Common myeloid progenitor, CD34-positive (primary cell): ENCODE measurements at places on chromosomes 16 and 17.

- peak overlapping the region; percentile 36 for H3K27ac ChIP-seq
- no peaks in the 10 kb centered on the region for H3K27me3 ChIP-seq
- H3K36me3 ChIP-seq: peaks cover 50% of the 10 kb centered on the region
- no peak for DNase-seq
Measured at GRCh38 chr16:67934306-67935100, 2.1 kb downstream of the PSMB10 start.

DNA sequence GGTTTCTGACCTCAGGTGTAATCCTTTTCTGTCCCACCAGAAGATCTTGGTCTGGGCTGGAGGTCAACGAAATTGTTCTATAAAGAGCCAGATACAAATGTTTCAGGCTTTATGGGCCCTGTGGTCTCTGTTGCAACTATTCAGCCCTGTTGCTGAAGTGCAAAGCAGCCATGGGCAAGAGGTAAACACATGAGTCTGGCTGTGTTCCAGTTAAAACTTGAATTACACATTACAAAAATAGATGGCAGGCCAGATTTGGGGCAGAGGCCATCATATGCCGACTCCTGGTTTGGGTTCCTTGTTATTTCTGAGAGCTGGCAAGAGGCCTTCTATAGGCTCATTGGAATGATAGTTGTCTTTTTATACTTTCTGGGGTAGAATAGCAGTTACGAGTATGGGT lies 114.4 kb downstream of the SDR42E1 start:
- H3K27ac ChIP-seq: no peak overlapping the region
- peaks cover 81% of the 10 kb centered on the region for H3K36me3 ChIP-seq
- no peaks in the 10 kb centered on the region for H3K27me3 ChIP-seq

DNA sequence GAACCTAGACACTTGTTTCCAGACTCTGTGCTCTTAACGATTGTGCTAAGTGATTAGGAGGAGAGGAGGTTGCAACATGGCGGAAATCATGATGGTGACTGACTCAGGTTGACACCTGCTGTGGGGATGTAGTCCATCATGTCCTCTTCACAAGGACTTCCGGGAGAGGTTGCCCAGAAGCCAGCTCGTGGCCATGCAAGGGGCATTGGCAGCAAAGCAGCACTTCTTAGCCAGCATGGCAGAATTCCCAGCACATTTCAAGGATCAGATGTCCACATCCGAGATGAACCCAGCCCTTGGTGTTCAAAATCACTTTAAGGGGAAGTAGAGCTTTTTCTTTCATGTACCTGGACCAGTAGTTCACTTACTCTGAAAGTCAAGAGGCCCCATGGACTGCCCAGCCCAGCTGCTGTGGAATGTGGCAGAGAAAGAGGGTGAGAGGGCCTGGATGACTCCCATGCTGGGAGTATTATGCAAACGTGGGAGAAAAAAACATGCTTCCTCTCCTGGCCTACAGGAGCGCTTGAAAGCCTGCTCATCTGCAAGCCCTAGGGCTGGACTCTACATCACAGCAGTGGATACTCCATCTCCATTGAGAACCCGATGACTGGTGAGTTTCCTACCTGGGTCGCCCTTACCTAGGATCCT lies 65.5 kb downstream of the IRX6 start:
- H3K4me1 ChIP-seq: no peaks in the 10 kb centered on the region
- no peak overlapping the region for H3K4me3 ChIP-seq
- no peaks in the 10 kb centered on the region for H3K36me3 ChIP-seq
- no peak for DNase-seq

DNA sequence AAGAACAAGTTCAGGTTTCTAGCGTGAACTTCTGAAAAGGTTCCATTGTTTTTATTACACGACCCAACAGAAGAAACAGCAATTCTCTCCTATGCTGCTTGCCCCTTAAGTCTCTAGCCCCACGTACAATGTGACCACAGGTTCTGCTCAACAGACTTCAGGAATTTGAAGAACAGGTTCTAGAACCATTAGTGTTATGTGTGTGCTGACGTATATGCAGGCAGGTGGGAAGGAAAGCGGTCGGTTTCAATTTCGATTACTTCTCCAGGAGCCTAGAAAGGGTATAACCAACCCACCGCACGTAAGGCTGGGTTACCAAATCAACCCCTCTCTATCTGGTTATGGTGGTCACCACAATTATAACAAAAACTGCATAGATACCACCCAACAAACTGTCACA lies 39.4 kb downstream of the XPO6 start:
- H3K36me3 ChIP-seq: peaks cover 31% of the 10 kb centered on the region
- no peaks in the 10 kb centered on the region for H3K27me3 ChIP-seq
- H3K4me1 ChIP-seq: no peaks in the 10 kb centered on the region
- H3K4me3 ChIP-seq: no peak overlapping the region
- DNase-seq: no peak

DNA sequence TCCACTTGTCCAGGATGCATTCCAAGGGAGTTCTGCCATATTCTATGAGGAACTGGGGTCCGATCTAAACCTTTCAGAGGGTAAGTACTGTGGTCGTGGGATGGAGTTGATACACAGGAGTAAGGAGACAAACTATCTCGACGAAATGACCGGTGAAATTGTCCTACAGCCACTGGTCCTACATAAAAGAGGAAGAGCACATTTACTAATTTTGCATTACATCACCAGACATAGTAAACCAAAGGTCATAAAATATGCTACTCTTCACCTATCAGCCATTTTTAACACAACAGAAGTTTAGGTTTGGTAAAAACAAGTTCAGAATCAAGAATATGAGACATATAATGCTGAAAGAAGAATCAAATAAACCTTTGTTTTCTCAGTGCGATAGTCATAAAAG lies 8.1 kb downstream of the HSF5 start:
- no peaks in the 10 kb centered on the region for H3K4me1 ChIP-seq
- H3K36me3 ChIP-seq: no peaks in the 10 kb centered on the region
- no peak for DNase-seq
- no peaks in the 10 kb centered on the region for H3K27me3 ChIP-seq
- H3K4me3 ChIP-seq: no peak overlapping the region

DNA sequence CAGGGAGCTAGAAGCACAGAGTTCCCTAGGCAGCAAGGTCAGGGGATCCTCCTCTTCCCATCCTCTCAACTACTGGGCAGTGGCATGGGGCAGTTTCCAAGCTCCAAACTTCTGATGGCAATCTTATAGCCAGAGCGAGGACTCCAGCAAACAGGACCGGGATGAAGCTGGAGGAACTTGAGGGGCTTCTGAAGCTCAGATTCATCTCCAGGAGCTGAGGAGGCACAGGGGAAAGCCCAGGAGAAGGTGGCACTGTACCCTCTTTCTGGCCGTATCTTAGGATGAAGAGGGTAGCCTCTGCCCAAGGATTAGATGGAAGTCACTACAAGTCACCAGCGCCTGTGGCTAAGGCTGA lies 50.0 kb upstream of the RPL38 start:
- no peaks in the 10 kb centered on the region for H3K36me3 ChIP-seq
- H3K4me1 ChIP-seq: no peaks in the 10 kb centered on the region
- H3K27me3 ChIP-seq: no peaks in the 10 kb centered on the region
- no peak for DNase-seq
- no peak overlapping the region for H3K27ac ChIP-seq

DNA sequence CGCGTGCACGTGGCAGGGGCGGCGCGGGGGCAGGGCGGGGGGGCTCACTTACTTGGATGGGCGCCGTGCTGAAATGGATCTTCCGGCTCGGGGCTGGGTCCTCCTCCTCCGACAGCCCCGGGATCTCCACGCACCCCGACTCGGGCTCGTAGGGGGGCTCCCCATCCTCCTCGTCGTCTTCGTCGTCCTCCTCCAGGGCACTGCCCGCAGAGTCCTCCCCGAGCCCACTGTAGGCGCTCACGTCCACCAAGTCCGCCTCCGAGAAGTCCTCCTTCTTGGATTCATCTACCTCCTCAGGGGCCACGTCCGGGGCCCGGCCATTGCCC lies 1.4 kb downstream of the PPP1R9B start:
- H3K27ac ChIP-seq: peak overlapping the region; percentile 66
- H3K4me3 ChIP-seq: peak overlapping the region; percentile 82
- peaks cover 71% of the 10 kb centered on the region for H3K4me1 ChIP-seq
- peaks cover 15% of the 10 kb centered on the region for H3K36me3 ChIP-seq

GRCh38 chr16:87149051-87149450 lies 168.1 kb downstream of the C16orf95 start:
- no peaks in the 10 kb centered on the region for H3K4me1 ChIP-seq
- DNase-seq: no peak
- H3K36me3 ChIP-seq: no peaks in the 10 kb centered on the region
- H3K27ac ChIP-seq: no peak overlapping the region
- H3K4me3 ChIP-seq: no peak overlapping the region

GRCh38 chr17:4764595-4764994 lies 7.1 kb upstream of the TM4SF5 start:
- DNase-seq: peak; percentile 44
- H3K27ac ChIP-seq: no peak overlapping the region
- H3K27me3 ChIP-seq: no peaks in the 10 kb centered on the region
- H3K4me1 ChIP-seq: no peaks in the 10 kb centered on the region
- H3K4me3 ChIP-seq: no peak overlapping the region

DNA sequence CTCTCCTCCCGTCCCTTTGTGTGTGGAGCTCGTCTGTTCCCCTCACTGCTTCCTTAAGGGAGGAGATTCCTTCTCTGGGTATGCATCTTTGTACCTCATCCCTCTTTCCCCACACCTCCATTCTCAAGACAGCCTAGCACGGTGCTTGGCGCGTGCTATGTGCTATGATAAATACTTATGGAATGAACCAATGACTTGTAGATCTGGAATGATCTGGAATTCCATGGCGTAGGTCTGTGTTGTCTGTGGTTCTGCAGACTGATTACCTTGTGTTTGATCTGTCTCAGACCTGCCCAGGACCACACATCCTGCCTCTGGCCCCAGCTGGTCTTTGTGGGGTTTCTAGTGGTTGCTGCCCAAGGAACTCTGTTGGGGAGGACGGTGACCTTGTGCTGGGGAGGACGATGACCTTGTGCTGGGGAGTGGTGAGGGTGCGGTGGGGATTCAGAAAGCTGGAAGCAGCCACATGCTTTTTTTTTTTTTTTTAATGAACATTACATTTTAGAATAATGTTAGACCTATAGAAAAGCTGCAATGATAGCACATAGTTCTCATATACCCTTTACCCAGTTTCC lies 33.5 kb upstream of the ETV4 start:
- H3K36me3 ChIP-seq: no peaks in the 10 kb centered on the region
- H3K4me3 ChIP-seq: no peak overlapping the region
- no peak overlapping the region for H3K27ac ChIP-seq
- H3K27me3 ChIP-seq: no peaks in the 10 kb centered on the region

GRCh38 chr16:10494343-10495030 lies 85.9 kb downstream of the EMP2 start:
- DNase-seq: no peak
- H3K27me3 ChIP-seq: no peaks in the 10 kb centered on the region
- no peaks in the 10 kb centered on the region for H3K4me1 ChIP-seq
- H3K27ac ChIP-seq: no peak overlapping the region
- H3K36me3 ChIP-seq: no peaks in the 10 kb centered on the region
- H3K4me3 ChIP-seq: no peak overlapping the region

DNA sequence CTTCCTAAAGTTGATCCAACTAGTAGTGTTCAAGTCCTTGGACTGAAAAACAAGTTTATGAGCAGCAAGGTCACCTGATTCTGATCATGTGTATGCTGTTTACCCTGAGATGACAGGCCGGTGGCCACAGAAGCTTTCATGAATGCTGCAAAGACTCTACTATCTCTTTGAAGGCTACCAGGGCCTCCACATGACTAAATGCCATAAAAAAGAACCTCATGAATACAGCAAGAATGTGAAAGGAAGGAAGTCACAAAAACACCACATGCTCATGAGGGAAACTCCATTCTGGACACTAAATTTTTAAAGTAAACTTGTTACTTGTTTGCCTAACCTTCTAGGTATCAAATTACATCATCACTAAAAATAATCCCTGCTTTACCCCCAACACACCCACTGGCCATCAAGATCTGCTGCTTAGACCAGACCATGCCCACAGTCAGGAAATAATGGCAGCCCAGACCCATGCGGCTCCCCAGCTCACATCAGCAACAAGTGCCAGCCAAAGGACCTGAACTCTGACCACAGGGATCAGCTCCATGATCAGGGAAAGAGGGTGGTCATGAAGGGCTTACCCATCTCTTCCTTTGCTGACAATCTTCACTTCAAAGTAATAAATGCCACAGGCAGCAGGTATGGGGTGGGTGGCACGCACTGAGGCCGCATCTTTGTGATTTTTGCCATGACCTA lies 1.4 kb downstream of the RANBP10 start:
- peaks cover 3% of the 10 kb centered on the region for H3K36me3 ChIP-seq
- H3K4me3 ChIP-seq: peak overlapping the region; percentile 91
- H3K27ac ChIP-seq: peak overlapping the region; percentile 94
- peaks cover 26% of the 10 kb centered on the region for H3K4me1 ChIP-seq
- DNase-seq: no peak
- H3K27me3 ChIP-seq: no peaks in the 10 kb centered on the region

DNA sequence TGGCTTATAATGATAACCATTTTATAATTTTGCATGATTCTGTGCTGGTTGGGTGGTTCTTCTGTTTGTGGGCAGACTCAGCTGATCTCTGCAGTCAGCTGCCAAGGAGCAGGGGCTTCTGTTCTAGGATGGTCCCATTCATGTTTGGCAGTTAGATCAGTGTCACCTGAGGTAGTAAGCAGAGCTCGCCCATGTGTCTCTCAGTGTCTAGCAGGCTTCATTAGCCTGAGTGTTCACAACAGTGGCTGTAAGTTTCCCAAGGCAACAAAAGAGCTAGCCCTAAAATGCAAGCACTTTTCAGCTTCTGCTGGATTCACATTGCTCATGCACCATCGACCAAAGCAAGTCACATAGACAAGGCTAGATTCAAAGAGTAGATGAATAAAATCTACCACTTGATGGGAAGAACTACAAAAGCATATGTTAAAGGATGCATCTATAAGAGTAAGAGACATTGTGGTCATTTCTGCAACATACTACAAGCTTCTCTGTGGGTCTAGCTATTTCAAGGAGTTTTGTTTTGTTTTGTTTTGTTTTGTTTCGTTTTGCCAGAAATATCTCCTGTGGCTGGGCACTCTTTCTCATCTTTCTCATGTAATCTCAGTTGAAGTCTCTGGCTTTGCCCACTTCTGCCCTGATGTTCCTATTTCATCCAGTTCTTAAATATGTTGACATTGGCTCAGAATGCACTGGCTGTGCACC lies 180.8 kb downstream of the HS3ST4 start:
- H3K27me3 ChIP-seq: no peaks in the 10 kb centered on the region
- H3K36me3 ChIP-seq: no peaks in the 10 kb centered on the region

GRCh38 chr17:28686296-28686695 lies 24.3 kb downstream of the SUPT6H start:
- H3K36me3 ChIP-seq: peaks cover 35% of the 10 kb centered on the region
- H3K27me3 ChIP-seq: no peaks in the 10 kb centered on the region
- no peaks in the 10 kb centered on the region for H3K4me1 ChIP-seq
- DNase-seq: no peak
- no peak overlapping the region for H3K4me3 ChIP-seq

GRCh38 chr17:29059281-29059680 lies 16.3 kb downstream of the PIPOX start:
- no peak for DNase-seq
- H3K27me3 ChIP-seq: no peaks in the 10 kb centered on the region
- H3K36me3 ChIP-seq: no peaks in the 10 kb centered on the region
